ENCODE measurements at places on chromosomes 7 and 10.
A peak's percentile ranks its signal among the peaks of the same experiment; 100 is the strongest.

DNA sequence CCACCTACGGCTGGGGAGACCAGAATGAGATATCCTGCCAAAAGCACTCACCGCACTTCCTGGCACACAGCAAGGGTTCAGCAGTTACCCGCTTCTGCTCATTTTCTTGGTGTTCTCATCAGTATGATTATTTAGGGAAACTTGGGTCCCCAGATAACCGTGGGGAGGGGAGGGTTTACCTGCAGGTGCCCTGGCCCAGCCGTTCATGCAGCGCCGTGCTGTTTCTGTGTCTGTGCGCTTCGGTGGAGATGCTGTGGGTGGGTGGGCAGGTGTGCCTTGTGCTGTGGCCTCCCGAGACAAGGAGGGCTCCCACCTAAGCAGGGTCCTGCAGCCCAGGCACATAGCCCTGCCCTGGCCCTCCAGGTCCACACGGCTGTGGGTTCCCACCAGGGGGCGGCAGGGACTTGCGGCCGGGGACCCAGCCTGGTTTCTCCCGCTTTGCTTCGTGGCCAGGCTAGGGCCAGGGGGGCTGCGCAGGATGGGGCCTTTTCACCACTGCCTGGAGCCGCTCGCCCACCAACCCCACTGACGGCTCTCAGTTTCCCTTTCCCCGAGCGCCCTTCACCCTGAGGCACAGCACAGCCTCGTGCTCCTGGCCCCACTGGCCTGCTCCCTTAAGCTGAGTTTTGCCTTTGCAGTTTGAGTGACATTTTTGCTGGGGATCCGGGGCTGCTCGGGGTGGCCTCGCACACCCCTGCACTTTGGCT lies 78.5 kb downstream of the LHPP start:
- peak; percentile 28 for DNase-seq

GRCh38 chr7:130899071-130899560 lies 165.1 kb upstream of the KLF14 start:
- DNase-seq = no peak

- DNase-seq = peak; percentile 20
These were observed 7.6 kb downstream of the TCF7L2 start for GRCh38 chr10:112957640-112958092.

GRCh38 chr10:26725837-26726727 lies 28.6 kb downstream of the PDSS1 start:
- DNase-seq = peak; percentile 60

GRCh38 chr7:116327135-116327534 lies 116.8 kb downstream of the TES start:
- no peak for DNase-seq

DNA sequence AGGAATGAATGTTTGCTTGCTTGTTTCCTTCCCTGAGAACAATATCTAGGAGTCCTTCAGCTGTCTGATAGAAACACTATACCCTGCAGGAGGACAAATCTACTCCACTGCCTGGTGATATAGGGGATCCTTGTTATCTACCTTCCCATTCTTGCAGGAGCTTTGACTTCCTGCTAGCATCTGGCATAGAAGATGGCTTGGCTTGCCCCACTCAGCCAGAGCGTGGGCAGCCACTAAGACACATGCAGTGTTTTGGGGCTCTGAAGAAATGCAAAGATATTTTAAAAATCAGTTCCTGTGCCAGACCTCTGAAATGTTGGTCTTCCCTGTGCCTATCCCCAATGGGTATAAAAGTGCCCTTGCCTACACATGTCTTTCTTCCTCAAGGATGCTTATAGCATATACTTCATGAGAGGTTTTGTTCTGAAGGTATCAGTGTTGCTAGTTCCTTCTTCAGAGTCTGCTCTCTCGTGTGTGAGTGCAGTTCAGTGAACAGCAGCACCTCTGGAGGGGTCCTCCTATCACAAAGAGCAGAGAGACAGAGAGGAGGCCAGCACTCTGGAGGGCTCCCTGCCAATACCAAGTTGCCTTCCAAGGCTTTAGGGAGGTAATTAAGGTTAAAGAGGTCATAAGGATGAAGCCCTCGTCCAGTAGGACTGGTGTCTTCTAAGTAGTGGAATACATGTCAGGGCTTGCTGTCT lies 149.1 kb upstream of the CALCR start:
- DNase-seq = no peak

GRCh38 chr7:151244196-151244840 lies 4.2 kb downstream of the SMARCD3 start:
- DNase-seq = peak; percentile 48

DNA sequence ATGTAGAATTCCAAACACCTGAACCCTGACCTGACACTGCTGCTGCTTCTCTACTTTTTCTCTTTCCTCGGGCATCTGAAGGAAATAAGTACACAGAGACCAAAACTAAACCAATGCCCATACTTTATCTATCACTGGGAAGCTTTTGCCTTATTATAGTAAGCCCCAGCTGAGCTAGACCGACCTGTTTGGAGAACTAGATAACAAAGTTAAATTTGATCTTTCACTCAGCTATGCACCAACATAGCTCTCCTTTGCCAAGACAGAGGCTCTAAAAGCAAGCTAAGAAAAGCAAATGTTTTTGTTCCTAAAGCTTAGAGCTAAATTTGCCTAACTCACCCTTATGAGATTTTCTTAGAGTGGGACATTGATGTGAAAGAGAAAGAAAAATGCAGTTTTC lies 39.1 kb downstream of the NHLRC2 start:
- DNase-seq = no peak

DNA sequence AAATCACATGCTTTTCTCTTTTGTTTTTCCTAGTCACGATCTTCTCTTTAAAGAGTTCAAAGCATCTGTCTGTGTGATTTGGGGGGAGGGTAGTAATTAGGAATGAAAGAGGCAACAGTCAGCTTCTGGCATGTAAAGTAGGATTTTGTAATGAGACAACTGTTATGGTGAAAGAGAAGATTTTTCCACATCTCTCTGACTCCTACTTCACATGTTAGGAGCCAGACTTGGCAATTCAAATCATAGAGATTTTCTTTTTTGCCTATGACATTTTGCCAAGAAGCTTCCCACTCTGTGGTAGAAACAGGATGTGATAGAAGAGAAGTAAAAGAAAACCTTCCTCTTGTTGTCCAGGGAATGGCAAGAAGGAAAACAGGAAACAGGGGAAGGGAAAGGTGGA lies 38.3 kb upstream of the KLHL7 start:
- no peak for DNase-seq

DNA sequence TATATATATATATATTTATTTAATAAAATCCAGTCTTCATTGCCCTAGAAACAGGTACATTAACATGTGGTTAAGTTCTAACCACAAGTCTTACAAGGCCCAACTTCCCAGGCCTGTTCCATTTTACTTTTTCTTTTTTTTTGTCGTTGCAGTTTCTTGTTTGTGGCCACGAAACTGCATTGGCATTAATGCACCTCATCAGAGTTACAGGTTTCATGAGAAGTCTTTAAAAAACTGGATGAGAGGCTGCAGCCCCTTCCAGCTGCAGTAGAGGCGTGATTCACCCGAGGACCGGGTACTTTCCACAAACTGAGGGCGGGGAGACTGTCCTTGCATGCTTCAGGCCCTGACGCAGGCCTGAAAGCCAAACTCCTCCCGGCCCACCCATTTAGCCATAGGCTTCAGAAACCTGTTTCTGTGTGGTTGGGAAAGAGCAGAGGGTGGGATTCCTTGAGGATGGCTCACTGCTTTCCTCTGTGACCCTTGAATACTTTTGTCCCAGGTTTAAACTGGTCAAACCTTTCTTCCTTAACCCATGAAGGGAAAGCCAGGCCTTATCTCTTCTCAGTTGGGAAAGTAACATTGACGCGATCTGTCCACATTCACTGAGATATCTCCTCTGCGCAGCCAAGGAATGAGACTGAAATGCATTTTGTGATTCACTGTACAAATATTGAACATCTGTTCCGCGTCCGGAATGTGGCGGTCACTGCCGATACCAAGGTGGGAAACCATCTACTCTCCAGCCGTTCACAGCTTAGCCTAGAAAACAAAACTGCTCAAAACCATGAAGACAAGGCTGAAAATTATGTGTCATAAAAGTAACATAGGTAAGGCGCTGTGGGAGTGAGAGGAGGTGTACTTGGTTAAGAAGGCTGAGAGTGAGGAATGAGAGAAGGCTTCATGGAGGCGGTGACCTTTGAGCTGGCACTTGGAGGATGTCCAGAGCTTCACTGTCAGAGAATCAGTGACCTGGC lies 311.7 kb downstream of the GATA3 start:
- peak; percentile 47 for DNase-seq

DNA sequence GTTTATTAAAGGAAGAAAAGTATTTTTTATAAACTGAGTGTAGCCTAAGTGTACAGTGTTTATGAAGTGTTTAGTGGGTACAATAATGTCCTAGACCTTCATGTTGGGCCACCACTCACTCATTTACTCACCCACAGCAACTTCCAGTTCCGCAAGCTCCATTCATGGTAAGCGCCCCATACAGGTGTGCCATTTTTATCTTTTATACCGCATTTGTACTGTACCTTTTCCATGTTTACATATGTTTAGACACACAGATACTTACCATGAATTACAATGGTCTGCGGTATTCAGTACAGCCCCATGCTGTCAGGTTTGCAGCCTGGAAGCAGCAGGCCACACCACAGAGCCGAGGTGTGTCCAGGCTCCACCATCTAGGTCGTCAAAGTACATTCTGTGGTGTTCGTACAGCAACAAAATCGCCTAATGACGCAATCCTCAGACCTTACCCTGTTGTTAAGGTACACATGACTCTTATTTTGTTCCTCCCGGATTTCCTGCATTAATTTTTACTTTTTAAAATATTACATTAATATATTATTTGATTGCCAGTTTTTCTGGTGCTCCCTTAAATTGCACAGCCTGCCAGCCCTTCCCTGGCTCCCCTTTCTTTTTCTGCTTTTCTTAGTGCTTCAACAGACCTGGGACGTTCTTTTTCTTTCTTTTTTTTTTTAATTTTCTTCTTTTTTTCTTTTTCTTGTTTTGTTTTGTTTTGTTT lies 881 bp upstream of the SSBP1 start:
- DNase-seq = no peak

DNA sequence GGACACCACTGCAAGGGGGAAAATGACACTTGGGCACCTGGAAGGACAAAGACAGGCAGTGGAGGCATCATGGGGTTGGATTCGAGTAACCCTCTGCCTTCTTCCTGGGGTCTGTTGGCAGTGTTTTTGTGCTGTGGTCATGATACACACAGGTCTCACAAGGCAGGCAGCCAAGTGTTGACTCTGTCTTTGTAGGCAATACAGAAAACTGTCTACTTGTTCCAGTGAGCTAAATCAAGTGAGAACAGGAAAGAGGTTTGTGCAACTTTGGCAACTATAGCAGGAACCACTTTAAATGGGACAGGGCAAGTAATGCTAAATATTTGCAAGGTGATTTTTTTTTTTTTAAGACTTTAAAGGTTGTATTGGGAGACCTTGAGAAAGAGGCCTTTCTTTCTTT lies 578.6 kb upstream of the GALNT17 start:
- no peak for DNase-seq

- DNase-seq = peak; percentile 72
These were observed 54.9 kb upstream of the ZNF800 start for GRCh38 chr7:127447326-127447945.
